ENCODE measurements at places on chromosomes 1 and 21. TPM values are rescaled to one million over a fixed set of nuclear protein-coding genes. Genes with fewer than 3 reads are reported as not detected.

Gene LIN28A
- not detected for total RNA-seq

Gene YBEY
- 8.9 TPM for total RNA-seq

Gene NECTIN4
- not detected for total RNA-seq

Gene ARHGAP29
- total RNA-seq = 91.0 TPM

Gene NBPF14
- total RNA-seq = 21.9 TPM

Gene CFAP45
- not detected for total RNA-seq

Gene CRNN
- total RNA-seq = not detected

Data from omental fat pad (tissue), 4 donors.